ENCODE measurements at places on chromosomes 5 and 9. TPM values are rescaled to one million over a fixed set of nuclear protein-coding genes. Genes with fewer than 3 reads are reported as not detected.

Gene BICD2
- 22.9 TPM for total RNA-seq

Gene SEC16A
- total RNA-seq, result 74.7 TPM

Gene PTGES
- 0.15 TPM for total RNA-seq

DNA sequence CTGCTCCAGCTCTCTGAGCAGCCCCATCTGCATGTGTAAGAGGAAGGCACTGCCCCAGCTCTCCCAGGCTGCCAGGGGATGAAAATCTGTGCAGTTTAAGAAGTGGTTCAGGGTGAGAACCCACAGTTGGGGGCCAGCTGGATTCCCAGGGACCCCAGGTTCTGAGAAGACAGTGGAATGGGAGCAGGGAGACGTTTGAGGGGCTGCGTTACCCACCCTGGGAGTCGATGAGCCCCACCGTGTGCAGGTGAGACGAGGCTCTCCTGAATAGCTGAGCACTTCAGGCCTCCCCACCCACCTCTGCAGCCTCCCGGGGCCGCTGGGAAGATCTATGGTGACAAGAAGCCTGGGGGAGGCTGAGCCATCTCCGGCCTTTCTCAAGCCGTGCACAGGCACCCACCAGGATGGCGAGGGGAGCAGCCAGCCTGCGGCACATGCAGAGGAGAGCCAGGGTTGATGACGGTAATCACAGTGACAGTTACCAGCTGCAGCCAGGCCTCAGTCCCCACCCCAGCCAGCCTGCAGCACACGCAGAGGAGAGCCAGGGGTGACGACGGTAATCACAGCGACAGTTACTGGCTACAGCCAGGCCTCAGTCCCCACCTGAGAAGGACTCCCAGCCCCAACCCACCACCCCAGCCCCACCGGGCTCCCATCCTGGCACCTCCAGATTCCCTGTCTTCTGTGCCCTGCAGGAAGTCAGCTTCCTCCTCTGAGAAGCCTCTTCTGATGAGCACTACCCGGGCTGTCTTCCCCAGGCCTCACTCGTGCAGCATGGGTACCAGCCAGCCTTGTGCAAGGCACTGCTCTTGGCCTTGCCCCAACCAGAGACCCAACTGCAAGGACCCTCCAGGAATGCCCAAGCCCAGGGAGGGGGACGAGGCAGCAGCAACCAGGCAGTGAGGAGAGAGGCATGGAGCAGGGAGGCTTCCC is 150.8 kb upstream of the PPP1R26 start:
- no peaks in the 10 kb centered on the region for H3K4me1 ChIP-seq
- H3K27ac ChIP-seq, result no peak overlapping the region
- DNase-seq, result no peak
- no peak overlapping the region for H3K4me3 ChIP-seq
- H3K36me3 ChIP-seq, result no peaks in the 10 kb centered on the region
- H3K27me3 ChIP-seq, result peaks cover 26% of the 10 kb centered on the region

GRCh38 chr5:35898952-35899660 is 39.3 kb downstream of the CAPSL start:
- peaks cover 35% of the 10 kb centered on the region for H3K4me1 ChIP-seq
- no peaks in the 10 kb centered on the region for H3K36me3 ChIP-seq
- no peak for DNase-seq
- no peaks in the 10 kb centered on the region for H3K27me3 ChIP-seq
- H3K27ac ChIP-seq, result peak overlapping the region; percentile 92
- H3K4me3 ChIP-seq, result peak overlapping the region; percentile 63

DNA sequence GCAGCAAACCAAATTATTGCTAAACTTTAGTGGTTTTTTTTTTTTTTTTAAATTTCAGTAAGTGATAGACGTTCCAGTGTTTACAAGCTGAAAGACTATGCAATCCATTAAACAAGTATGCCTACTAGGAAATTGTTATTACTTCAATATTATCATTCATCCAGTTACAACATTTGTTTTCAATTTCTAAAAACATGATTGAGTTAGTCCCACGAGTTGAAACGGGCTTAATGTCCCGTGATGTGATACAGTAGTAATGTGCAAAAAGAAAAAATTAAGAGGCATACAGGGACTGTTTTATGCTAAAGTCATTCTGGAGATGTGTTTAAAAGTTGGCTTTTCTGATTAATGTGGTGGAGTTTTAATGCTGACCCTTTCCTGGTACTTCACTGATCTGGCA is 550.3 kb upstream of the DMAC1 start:
- H3K36me3 ChIP-seq, result no peaks in the 10 kb centered on the region
- H3K27ac ChIP-seq, result no peak overlapping the region
- no peak overlapping the region for H3K4me3 ChIP-seq

GRCh38 chr9:129175825-129176633 is 2.0 kb downstream of the IER5L start:
- peaks cover 7% of the 10 kb centered on the region for H3K27me3 ChIP-seq
- H3K36me3 ChIP-seq, result no peaks in the 10 kb centered on the region
- H3K4me1 ChIP-seq, result peaks cover 8% of the 10 kb centered on the region

DNA sequence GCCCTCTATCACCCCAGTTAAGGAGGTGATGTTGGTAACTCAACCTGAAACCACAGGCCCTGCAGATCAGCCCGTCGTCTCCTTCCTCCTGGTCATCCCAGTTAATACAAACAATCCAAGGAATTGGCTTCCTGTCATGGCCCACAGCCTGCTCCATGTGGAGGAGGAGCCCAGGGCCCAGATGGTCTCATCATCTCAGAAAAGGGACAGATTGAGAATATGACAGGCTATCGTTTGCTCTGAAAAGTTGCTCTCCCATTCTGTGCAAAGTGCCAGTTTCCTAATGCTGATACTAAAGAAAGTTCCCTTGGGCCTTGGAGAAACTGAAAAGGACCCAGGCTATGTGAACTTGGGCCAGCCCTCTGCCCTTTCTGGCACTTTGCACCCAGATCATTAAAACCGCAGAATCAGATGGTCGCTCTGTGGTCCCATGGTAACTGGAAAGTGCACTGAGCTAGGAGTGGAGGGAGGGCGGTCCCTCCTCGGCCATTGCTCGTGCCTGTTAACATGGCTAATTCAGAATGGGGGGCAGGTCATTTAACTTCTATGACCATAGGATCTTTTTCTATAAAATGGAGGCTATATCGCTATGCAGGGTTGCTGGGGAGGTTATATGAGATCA is 675 bp upstream of the SPAAR start:
- DNase-seq, result no peak
- H3K27me3 ChIP-seq, result no peaks in the 10 kb centered on the region
- peaks cover 47% of the 10 kb centered on the region for H3K4me1 ChIP-seq
- H3K36me3 ChIP-seq, result no peaks in the 10 kb centered on the region
- peak overlapping the region; percentile 53 for H3K4me3 ChIP-seq

GRCh38 chr5:26003966-26004365 is 1034.4 kb downstream of the CDH9 start:
- H3K27me3 ChIP-seq, result no peaks in the 10 kb centered on the region
- H3K36me3 ChIP-seq, result no peaks in the 10 kb centered on the region
- no peak overlapping the region for H3K27ac ChIP-seq
- DNase-seq, result no peak
- no peaks in the 10 kb centered on the region for H3K4me1 ChIP-seq

GRCh38 chr5:140344683-140345423 is 1.6 kb downstream of the HBEGF start:
- no peak for DNase-seq
- peak overlapping the region; percentile 45 for H3K27ac ChIP-seq
- H3K27me3 ChIP-seq, result no peaks in the 10 kb centered on the region
- H3K4me3 ChIP-seq, result peak overlapping the region; percentile 19
- peaks cover 2% of the 10 kb centered on the region for H3K36me3 ChIP-seq

- no peak overlapping the region for H3K27ac ChIP-seq
- DNase-seq, result no peak
- H3K36me3 ChIP-seq, result no peaks in the 10 kb centered on the region
- no peaks in the 10 kb centered on the region for H3K27me3 ChIP-seq
- H3K4me1 ChIP-seq, result no peaks in the 10 kb centered on the region
Measured at GRCh38 chr5:85000671-85001070, 616.0 kb upstream of the EDIL3 start.

DNA sequence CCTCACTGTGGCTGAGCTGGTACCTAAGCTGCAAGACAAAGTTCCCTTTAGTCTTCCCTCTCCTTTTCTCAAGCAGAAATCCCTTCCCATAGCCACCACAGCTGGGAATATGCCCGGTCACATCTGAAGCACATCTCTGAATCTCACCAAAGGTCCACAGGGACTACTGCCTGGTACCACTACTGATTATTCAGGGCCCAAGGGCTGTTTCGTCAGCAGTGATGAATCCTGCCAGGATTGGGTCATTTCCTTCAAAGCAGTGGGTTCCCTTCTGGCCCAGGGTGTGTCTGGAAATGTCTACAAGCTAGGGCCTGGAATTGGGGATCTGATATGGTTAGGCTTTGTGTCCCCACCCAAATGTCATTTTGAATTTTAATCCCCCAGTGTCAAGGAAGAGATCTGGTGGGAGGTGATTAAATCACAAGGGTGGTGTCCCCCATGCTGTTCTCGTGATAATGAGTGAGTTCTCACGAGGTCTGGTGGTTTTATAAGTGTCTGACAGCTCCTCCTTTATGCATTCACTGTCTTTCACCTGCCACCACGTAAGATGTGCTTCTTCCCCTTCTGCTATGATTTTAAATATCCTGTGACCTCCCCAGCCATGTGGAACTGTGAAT is 83.2 kb upstream of the FST start:
- no peaks in the 10 kb centered on the region for H3K4me1 ChIP-seq
- DNase-seq, result no peak
- H3K27ac ChIP-seq, result no peak overlapping the region
- H3K36me3 ChIP-seq, result no peaks in the 10 kb centered on the region

DNA sequence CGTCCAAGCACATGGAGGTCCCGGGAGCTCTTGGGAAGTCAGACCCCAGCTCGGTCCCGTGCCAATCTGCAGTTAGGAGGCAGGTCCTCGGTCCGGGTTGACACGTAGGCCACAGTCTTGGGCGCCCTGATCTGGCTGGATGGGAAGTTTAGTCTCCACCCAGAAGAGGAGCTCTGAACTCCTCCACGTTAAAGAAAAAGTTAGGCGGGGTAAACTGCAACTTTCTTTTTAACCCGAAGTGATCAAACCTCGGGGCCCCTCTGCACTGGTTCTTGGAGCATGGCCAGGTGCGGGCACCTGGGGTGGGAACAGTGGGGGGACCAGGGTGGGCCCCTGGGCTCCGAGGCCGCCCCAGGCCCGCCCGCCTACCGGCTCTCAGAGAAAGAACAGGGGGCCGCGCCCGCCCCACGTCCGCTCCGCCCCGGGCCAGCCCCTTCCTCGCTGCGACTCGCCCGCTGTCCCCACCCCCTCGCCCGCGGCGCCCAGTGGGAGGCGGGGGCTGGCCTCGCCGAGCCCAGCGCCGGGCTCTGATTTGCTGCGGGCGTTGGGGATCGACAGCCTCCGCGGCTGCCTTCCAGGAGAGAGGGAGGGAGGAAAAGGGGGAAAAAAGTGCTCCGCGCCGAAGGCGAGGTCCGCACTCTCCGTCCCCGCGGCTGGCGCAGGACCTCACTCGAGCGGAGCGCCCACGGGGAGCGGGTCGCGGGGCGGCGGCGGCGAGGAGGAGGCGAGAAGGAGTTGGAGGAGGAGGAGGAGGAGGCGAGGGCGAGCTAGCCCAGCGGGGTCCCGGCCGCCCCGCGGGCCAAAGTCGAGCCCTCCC is at the start of gene COL5A1:
Gene COL5A1 (plus strand): TSS at position 631 of the 817 bp plus-strand sequence. CDS start 385 bp downstream, outside the sequence.
- H3K4me1 ChIP-seq, result peaks cover 4% of the 10 kb centered on the region
- peak; percentile 64 for DNase-seq
- H3K27me3 ChIP-seq, result peaks cover 19% of the 10 kb centered on the region
- no peaks in the 10 kb centered on the region for H3K36me3 ChIP-seq

DNA sequence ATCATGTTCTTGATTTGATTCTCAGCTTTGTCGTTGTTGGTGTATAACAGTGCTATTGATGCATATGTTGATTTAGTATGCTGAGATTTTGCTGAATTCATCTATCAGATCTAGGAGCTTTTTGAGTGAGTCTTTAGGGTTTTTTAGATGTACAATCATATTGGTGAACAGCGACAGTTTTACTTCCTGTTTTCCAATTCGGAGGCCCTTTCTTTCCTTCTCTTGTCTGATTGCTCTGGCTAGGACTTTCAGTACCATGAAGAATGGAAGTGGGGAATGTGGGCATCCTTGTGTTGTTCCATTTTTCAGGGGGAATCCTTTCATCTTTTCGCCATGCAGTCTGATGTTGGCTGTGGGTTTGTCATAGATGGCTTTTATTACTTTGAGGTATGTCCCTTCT is 100.4 kb downstream of the SGCD start:
- H3K4me1 ChIP-seq, result peaks cover 4% of the 10 kb centered on the region
- H3K36me3 ChIP-seq, result peaks cover 3% of the 10 kb centered on the region
- DNase-seq, result no peak
- no peak overlapping the region for H3K4me3 ChIP-seq
- no peak overlapping the region for H3K27ac ChIP-seq
- H3K27me3 ChIP-seq, result peaks cover 36% of the 10 kb centered on the region

GRCh38 chr9:19441730-19442129 is 32.9 kb downstream of the ACER2 start:
- DNase-seq, result no peak
- H3K27me3 ChIP-seq, result no peaks in the 10 kb centered on the region

DNA sequence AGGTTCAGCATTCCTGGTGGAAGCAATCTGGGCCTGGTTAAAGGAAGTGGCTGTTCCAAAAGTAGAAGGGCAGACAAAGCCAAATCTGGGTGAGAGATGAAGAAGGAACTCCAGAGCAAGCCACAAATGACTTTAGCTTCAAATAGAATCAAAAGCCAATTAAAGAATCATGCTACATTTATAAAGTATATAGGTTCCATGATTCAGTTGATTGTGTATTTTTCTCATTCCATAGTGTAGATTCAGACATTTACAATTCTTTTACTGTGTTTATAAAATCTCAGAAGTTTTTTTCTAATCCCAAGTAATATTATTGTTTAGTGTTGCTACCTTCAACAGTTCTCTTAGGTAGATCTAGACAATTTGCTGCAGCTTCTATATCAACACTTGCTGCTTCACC is 262.0 kb downstream of the PLK2 start:
- H3K4me1 ChIP-seq, result no peaks in the 10 kb centered on the region
- H3K36me3 ChIP-seq, result no peaks in the 10 kb centered on the region
- peaks cover 12% of the 10 kb centered on the region for H3K27me3 ChIP-seq
- H3K27ac ChIP-seq, result no peak overlapping the region
- no peak overlapping the region for H3K4me3 ChIP-seq

DNA sequence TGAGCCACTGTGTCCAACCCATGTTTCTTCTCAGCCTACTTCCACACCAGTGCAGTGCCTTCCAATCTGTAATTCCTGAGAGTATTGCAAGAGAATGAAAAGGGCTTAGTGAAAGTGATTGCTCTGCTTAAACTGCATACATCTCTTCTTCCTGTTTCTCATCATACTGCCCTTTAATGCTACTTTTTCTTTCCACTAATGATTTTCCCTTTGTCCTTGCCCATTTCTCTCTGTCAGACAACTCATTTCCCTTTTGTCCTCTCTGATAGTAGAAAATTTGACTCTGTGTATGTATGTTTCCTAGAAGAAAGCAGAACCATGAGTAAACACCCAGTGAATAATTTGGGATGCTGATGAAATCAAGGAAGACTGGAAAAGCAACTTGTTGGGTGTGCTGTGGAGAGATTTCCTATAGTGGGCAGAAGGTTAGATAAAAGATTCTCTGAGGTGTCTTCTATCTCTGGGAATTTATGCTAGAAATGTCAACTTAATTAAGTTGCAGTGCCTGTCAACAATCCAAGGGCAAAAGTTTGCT is 102.2 kb upstream of the CHD1 start:
- H3K27ac ChIP-seq, result peak overlapping the region; percentile 99
- no peak for DNase-seq
- no peaks in the 10 kb centered on the region for H3K27me3 ChIP-seq
- peaks cover 45% of the 10 kb centered on the region for H3K4me1 ChIP-seq
- H3K4me3 ChIP-seq, result no peak overlapping the region
- no peaks in the 10 kb centered on the region for H3K36me3 ChIP-seq

All from T-helper 17 cell (primary cell).